Central memory CD8-positive, alpha-beta T cell (primary cell): ENCODE measurements at places on chromosomes 3 and 15.

GRCh38 chr15:67641453-67641852, 99.0 kb downstream of the MAP2K5 start:
- no peak for DNase-seq

DNA sequence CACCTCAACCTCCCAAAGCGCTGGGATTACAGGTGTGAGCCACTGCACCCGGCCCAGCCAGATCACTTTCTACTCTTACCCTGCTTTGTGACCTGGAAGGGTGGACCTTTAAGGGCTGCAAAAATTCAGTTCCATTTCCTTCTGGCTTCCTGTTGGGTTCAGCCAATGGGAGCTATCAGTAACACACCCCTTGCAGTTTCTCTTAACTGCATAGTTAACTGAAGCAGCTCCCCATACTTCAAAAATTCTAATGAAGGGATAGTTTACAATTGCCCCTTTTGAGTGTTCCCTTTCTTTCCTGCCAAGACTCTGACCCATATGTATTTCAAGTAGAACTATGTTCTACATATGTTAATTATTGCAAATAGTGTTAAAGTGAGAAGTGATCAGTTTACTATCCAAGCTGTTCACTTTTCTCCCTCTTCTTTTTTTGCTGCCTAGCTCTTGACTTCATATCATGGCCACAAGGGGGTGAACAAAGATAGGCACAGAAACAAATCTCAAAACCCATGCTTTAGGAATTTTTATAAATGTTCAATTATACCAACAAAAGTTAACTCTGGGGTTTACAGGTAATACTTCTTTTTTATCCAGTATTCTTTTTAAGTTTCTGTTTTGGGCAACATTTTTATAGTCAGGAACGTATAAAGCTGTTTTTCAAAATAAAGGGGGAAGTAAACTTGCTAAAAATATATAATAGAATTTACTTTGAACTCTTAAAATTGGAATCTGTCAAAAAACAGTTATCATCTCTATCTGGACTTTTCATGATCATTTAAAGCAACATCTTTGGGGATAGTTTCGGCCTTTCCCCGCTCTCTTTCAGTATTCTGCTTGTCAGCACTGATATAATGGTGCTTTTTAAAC, 8.1 kb downstream of the PGBD4 start:
- DNase-seq = no peak

DNA sequence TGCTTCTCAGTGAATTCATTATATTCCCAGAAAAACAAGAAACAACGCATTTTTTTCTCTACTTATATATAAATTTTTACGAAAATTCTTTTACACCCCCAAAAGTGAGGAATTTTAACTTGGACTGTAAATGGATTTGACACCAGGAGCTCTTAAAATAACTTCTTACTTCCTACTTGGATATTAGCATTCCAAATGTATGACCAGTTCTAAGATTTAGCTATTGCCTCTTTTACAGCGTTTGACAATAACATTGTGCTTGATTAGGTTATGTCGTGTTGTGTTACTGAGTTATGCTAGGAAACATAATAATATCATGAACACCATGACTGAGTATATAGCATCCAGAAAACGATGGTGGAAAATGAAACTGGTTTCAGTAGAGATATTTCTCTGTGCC, 177.0 kb downstream of the CNTN6 start:
- no peak for DNase-seq

- DNase-seq = no peak
Observed at GRCh38 chr3:58508437-58508836, 16.5 kb downstream of the KCTD6 start.

- DNase-seq = no peak
Observed at GRCh38 chr3:107307205-107307604, 70.0 kb upstream of the CCDC54 start.

DNA sequence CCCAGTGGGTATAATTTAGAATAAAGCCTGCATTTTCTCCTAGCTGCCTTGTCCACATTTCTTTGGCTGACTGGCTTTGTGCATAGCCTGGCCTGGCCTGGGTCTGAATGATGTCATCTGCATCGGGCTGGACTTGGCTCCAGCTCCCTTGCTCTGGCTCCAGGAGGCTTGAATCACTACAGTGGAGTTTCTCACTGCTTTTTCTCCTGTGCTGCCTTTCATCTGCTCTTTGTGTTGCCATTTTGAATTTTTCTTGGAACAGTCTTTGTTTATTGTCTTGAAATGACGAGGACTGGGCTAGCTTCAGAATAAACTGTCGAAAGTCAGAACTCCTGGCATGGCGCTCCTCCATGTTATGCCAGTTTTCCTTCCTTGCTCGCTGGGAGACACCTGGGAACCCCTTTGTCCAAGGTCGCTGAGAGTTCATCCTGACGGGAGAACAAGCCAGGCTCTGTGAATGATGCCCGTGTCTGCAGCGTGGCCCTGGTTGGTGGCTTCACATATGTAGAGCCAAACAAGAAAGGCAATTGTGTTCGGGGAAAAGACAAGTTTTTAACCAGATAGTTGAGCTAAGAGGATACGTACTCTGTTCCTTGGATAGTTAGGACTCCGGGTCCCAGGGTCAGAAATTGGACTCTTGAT, 258.9 kb downstream of the PDZRN3 start:
- no peak for DNase-seq

DNA sequence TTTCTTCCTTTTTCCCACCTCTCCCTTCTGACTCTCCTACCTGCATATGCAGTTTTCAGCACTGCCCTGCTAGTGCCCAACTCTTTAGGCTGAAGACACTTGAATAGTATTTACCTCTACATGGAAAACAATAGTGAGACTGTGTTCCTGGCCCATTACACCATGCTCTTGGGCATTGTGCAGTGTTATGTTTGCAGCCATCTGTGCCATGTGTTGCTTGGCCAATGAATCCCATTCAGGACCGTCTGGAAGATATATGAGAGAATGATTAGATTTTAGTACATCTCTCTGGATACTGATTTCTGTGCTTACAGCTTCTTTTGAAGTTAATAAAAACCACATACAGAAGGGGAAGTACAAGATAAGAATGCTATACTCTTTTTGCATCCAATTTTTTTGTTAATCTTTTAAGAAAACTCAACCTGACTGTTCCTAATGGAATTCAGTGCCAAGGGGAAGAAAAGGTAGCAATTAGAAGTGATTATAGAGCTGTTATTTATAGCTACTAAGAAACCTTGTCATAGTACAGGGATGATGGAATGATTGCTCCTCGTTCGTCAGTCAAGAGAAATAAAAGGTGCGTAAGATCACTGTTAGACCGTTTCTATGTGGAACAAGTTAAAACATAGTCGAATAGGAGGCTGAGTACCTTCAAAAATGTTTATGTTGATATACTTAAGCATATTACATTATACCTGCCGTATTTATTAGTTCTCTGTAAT, 58.9 kb downstream of the TMEM41A start:
- DNase-seq = no peak

DNA sequence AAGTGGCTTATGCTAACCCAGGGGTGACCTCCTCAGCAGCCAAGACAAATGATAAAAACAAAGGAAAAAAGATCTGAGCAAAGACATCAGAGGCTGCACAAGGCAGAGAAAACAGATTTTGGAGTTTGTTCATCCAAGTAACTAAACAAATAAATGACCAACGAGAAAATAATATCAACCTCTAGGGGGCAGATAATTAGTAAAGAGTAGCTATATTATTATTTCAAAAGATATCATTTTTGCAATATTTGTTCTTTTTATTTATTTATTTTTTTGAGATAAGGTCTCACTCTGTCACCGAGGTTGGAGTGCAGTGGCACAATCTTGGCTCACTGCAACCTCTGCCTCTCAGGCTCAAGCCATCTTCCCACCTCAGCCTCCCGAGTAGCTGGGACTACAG, 101.8 kb downstream of the PCCB start:
- DNase-seq = no peak

DNA sequence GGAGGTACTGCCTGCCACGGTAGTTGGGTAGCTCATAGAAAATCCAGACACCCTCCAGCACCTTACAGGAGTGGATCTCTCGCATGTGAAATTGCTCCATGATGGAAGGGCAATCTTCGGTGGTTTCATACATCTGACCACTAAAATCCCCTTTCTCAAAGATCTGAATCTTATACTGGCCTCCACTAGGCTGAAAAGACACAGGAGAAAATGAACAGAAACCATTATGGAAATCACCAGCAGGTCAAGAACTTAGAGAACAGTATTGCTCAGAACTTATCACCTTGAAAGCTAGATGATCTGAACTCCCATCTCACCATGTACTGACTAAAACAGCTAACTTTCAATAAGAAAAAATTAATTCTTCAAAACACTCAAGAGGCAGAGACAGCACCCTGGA, 5.4 kb downstream of the CRYGS start:
- no peak for DNase-seq

DNA sequence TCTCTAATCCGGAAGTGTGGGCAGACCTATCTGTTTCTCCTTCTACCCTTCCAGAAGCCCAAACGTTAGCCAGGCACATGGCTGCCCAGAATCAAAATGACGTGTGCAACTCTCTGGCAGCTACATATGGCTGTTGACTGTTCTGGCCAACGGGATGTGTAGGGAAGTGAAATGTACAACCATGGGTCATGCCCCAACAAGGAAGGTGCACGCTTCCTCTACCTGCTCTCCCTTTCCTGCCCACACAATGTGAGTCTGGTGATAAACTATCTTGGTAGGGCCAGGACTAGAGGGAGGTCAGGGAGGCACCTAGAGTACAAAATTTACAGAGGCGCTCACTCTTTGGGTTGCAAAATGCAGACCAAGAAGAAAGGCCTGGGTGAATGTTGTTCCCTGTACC, 495.9 kb upstream of the PROK2 start:
- DNase-seq = no peak
